ENCODE measurements at places on chromosomes 3 and 15.
A peak's percentile ranks its signal among the peaks of the same experiment; 100 is the strongest.

GRCh38 chr15:95290176-95290974 lies 1040.1 kb upstream of the NR2F2 start:
- DNase-seq: no peak

GRCh38 chr15:80159811-80160569 lies 7.2 kb downstream of the FAH start:
- DNase-seq: no peak

DNA sequence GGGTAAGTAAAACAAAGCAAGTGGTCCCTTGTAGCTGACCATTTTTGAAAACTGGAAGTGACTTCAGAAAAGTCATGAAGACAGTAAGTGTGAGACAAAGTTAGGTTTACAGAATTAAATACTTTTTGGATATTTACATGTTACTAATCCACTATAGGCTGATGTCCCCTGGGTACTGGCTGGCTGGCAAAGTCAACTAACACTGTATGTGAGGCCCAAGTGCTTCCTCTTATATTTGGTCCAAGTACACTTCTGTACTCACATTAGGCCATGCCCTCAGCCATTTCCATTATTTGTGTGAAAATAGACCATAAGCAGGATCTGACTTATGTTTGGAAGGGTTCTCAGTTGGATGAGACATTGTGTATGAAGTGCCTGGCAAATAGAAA lies 5.5 kb upstream of the LEKR1 start:
- no peak for DNase-seq

GRCh38 chr3:43288366-43288765 lies 2.0 kb downstream of the SNRK start:
- DNase-seq: peak; percentile 37

- DNase-seq: no peak
Observed at GRCh38 chr15:63049783-63050371, 7.3 kb downstream of the TPM1 start.

DNA sequence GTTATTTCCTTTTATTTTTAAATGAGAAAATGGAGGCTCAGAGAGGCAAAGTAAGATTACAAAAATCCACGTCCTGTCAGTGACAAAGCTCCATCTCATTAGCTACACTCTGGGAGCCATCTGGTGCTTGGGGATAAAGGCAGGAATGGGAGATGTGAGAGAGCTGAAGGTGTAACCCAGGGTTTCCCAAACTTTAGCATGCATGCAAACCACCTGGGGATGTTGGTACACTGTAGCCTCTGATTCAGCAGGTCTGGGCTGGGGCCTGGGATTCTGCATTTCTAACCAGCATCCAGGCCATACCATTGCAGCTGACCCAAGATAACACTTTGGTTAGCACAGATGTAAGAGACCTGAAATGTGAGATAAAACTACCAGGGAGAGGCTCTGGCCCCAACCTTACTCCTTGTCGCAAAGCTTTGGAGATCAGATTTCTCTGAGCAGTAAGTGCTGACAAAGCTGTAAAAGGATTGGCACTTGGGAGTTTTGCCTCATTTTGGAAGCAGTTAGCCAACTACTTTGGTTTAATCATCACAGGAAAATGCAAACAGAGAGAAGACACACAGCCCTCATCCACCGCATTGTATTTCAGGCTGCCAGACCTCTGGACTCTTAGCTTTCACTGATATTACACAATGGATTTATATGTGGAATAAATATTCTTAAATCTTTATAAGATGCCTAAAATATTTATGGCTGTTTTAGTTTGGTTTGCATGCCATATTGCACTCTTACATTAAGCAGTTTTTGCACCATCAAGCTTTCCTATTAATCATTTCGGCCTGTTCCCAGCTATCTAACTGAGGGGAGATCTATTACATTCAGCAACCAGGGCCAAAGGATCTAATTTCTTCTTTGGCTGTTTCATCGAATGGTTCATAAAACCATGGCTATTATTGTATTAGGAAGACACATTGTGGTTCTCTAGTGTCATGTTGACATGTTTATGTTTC lies 263.0 kb downstream of the EBLN2 start:
- DNase-seq: no peak

DNA sequence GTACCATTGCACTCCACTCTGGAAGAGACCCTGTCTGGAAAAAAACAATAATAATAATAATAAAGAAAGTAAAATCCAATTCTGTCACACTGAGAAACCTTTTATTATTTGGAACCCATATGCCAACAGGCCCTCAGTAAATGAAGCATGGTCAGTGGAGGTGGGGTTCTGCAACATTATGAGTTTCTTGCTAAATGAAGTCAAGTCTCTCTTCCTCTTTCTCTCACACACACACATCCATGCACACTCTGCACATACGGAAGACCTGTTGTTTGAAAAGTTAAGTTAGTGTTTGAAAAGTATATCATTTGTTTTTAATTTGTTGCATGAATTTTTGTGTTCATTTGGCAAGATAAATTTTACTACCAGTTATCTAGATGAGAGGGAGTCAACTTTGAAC lies 27.8 kb downstream of the GAP43 start:
- no peak for DNase-seq

GRCh38 chr15:90914305-90915080 lies 11.4 kb downstream of the MAN2A2 start:
- DNase-seq: no peak

- DNase-seq: no peak
Observed at GRCh38 chr3:184812662-184813042, 686 bp downstream of the VPS8 start.

Data from central memory CD4-positive, alpha-beta T cell (primary cell).